ENCODE measurements at places on chromosomes 3 and 15. TPM values are rescaled to one million over a fixed set of nuclear protein-coding genes. Genes with fewer than 3 reads are reported as not detected.
A peak's percentile ranks its signal among the peaks of the same experiment; 100 is the strongest.

WNT5A gene
- 0.05 TPM for total RNA-seq

ZNF502 gene
- total RNA-seq: 0.27 TPM

SLC27A2 gene
- 99.5 TPM for total RNA-seq

NANOGP8 gene
- total RNA-seq: not detected

IL5RA gene
- total RNA-seq: 0.18 TPM

LRRC15 gene
- total RNA-seq: not detected

- H3K4me3 ChIP-seq: no peak overlapping the region
- no peak overlapping the region for H3K27ac ChIP-seq
- peaks cover 16% of the 10 kb centered on the region for H3K27me3 ChIP-seq
- DNase-seq: no peak
- H3K4me1 ChIP-seq: no peaks in the 10 kb centered on the region
Observed at GRCh38 chr3:44184319-44184953, 57.2 kb upstream of the TOPAZ1 start.

DNA sequence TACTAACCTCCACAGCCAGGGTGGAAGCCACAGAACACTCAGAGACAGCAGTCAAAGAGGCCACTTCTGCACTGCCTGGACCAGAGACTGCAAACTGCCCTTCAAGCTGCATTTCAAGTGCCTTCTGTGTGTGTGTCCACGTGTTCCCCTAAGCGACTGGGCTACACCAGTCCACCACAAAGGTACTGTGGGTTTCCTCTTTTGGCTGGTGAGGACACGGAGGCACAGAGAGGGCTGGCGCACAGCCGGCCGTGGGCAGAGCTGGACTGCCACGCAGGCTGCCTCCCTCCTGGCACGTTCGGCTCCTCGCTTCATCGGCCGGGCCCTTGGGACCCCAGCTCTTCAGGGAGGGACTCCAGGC, 60.9 kb downstream of the MGLL start:
- H3K27me3 ChIP-seq: peaks cover 3% of the 10 kb centered on the region
- no peak overlapping the region for H3K27ac ChIP-seq
- DNase-seq: no peak
- H3K4me1 ChIP-seq: peaks cover 35% of the 10 kb centered on the region
- no peak overlapping the region for H3K4me3 ChIP-seq

- no peaks in the 10 kb centered on the region for H3K27me3 ChIP-seq
- H3K36me3 ChIP-seq: peaks cover 19% of the 10 kb centered on the region
- peak overlapping the region; percentile 91 for H3K4me3 ChIP-seq
- H3K27ac ChIP-seq: peak overlapping the region; percentile 91
- H3K4me1 ChIP-seq: peaks cover 59% of the 10 kb centered on the region
Observed at GRCh38 chr3:184812662-184813042, 686 bp downstream of the VPS8 start.

GRCh38 chr3:150737874-150738679, 24.9 kb downstream of the SIAH2 start:
- no peaks in the 10 kb centered on the region for H3K27me3 ChIP-seq
- peaks cover 91% of the 10 kb centered on the region for H3K4me1 ChIP-seq
- peak overlapping the region; percentile 100 for H3K27ac ChIP-seq
- peaks cover 56% of the 10 kb centered on the region for H3K36me3 ChIP-seq
- peak overlapping the region; percentile 53 for H3K4me3 ChIP-seq

- peaks cover 3% of the 10 kb centered on the region for H3K4me1 ChIP-seq
- no peak overlapping the region for H3K4me3 ChIP-seq
- H3K36me3 ChIP-seq: no peaks in the 10 kb centered on the region
- H3K27me3 ChIP-seq: peaks cover 6% of the 10 kb centered on the region
Observed at GRCh38 chr15:48592221-48592731, 53.2 kb downstream of the FBN1 start.

GRCh38 chr3:16338999-16339398, 74.0 kb downstream of the OXNAD1 start:
- H3K4me3 ChIP-seq: no peak overlapping the region
- H3K36me3 ChIP-seq: peaks cover 51% of the 10 kb centered on the region
- H3K27ac ChIP-seq: peak overlapping the region; percentile 58
- DNase-seq: no peak

DNA sequence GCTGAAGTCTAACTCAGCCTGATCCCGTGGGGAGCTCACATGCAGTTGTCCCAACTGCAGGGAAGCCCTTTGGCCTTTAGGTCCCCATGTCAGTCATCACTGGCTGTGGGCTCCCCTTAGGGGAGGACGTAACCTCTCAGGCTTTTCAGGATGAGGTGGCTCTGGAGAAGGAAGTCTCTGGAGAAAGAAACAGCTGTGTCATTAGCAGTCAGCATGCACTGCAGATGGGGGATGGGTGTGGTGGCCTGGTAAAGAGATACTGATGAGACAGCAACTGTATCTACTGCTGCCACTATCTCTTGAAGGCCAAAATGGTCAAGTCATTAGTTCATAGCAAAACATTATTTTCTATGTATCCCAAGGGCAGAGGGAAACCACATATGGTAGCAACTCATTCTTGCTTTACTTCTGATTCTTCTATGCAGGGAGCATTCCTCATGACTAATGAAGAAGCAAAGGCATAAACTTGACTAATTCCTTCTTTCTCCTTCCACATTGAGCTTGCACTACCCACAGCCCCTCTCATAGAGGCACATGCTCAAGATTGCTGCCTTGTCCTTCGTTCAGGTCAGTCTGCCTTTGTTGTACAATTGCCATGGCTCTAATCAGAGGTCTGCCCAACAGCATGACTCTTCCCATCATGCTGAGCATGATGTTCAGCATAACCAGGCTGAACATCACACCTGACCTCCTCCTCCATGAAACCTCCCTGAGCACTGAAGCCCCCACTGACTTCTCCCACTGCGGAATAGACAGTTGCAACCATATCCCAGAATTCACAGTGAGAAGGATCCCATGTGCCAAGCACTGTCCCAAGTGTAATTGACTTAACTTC, 47.8 kb upstream of the TMEM158 start:
- H3K27me3 ChIP-seq: peaks cover 16% of the 10 kb centered on the region
- no peak overlapping the region for H3K27ac ChIP-seq
- no peak overlapping the region for H3K4me3 ChIP-seq
- H3K4me1 ChIP-seq: peaks cover 2% of the 10 kb centered on the region
- no peak for DNase-seq

DNA sequence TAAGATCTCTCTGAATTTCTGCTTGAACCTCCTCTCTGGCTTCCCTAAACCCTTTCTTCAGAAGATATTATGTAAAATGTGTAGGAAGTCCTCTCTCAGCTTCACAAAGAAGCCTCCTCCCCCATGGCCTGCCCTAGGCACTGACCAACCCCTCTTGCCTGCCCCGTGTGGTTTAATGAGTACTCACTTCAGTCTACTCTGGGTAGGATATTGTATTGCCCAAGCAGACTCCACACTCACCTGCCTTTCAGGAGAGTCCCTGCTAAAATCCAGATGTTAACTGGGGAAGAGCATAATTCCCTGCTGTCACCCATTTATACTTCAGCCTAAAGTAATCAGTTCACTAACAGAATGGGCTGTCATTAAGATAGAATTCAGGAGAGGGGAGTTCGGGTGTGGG, 2.6 kb upstream of the AGBL1 start:
- no peak overlapping the region for H3K4me3 ChIP-seq
- H3K27me3 ChIP-seq: no peaks in the 10 kb centered on the region
- no peaks in the 10 kb centered on the region for H3K4me1 ChIP-seq
- no peak for DNase-seq
- H3K27ac ChIP-seq: no peak overlapping the region

- H3K36me3 ChIP-seq: no peaks in the 10 kb centered on the region
- no peak overlapping the region for H3K27ac ChIP-seq
- H3K4me1 ChIP-seq: peaks cover 2% of the 10 kb centered on the region
Observed at GRCh38 chr3:187181454-187182170, 15.7 kb upstream of the RTP1 start.

- DNase-seq: no peak
- no peak overlapping the region for H3K4me3 ChIP-seq
- no peaks in the 10 kb centered on the region for H3K4me1 ChIP-seq
- no peak overlapping the region for H3K27ac ChIP-seq
Observed at GRCh38 chr3:21326704-21327475, 424.1 kb downstream of the ZNF385D start.

DNA sequence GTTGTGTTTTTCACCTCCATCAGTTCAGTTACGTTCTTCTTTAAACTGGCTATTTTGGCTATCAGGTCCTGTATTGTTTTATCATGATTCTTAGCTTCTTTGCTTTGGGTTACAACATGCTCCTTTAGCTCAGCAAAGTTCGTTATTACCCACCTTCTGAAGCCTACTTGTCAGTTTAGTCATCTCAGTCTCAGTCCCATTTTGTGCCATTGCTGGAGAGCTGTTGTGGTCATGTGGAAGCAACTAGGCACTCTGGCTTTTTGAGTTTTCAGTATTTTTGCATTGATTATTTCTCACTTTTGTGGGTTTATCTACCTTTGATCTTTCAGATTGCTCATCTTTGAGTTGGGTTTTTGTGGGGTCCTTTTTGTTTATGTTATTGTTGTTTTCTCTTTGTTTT, 151.3 kb downstream of the CFAP20DC start:
- peaks cover 7% of the 10 kb centered on the region for H3K36me3 ChIP-seq
- H3K4me3 ChIP-seq: no peak overlapping the region
- H3K4me1 ChIP-seq: peaks cover 31% of the 10 kb centered on the region
- peaks cover 13% of the 10 kb centered on the region for H3K27me3 ChIP-seq
- no peak for DNase-seq
- H3K27ac ChIP-seq: no peak overlapping the region

DNA sequence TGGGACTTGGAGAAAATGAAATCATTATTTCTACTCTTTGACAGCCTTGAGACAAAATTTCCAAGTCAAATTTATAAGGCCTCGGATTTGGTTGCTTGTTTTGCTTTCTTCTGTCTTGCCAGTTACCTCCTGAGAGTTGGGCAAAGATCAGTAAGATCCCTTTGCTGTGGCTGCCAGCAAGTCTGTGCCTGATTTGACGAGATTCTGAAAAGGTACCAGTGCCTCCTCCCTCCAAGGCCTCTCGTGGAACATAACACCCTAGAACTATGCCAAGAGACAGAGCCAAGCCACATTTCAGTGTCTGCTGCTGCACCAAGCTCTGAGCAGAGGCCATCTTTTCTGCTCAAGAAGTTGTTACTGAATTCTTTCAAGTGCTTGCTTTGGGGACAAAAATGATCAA, 61.0 kb downstream of the GTPBP8 start:
- no peaks in the 10 kb centered on the region for H3K36me3 ChIP-seq
- H3K4me3 ChIP-seq: no peak overlapping the region

GRCh38 chr3:123088387-123088786, 21.6 kb downstream of the PDIA5 start:
- no peak for DNase-seq
- H3K27ac ChIP-seq: no peak overlapping the region
- peaks cover 29% of the 10 kb centered on the region for H3K36me3 ChIP-seq
- peaks cover 22% of the 10 kb centered on the region for H3K4me1 ChIP-seq
- H3K4me3 ChIP-seq: no peak overlapping the region

- H3K36me3 ChIP-seq: no peaks in the 10 kb centered on the region
- no peak for DNase-seq
- H3K4me1 ChIP-seq: no peaks in the 10 kb centered on the region
- no peak overlapping the region for H3K27ac ChIP-seq
- no peak overlapping the region for H3K4me3 ChIP-seq
Observed at GRCh38 chr3:180543877-180544276, 58.1 kb upstream of the TTC14 start.

DNA sequence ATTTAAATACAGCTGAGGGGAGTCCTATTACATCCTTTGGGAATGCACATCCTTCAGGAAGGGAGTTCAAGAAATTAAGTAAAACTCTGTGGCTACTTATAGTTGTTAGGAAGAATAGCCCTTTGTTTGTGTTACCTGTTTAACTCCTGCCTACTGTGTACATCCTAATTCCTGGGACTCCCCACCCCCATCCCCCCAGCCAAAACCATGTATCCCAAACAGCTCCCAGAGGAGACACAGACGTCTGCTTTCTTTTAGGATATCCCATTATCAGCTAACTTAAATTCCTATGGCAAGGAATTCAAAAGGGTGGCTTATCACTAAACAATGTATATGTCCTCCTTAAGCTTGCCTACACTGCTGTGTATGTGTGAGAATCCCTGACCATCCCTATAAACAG, 581.7 kb downstream of the DIPK2A start:
- no peak overlapping the region for H3K4me3 ChIP-seq
- no peak for DNase-seq
- H3K27ac ChIP-seq: no peak overlapping the region
- no peaks in the 10 kb centered on the region for H3K36me3 ChIP-seq

GRCh38 chr3:181619897-181620296, 91.8 kb upstream of the SOX2 start:
- H3K36me3 ChIP-seq: no peaks in the 10 kb centered on the region
- no peaks in the 10 kb centered on the region for H3K4me1 ChIP-seq

GRCh38 chr3:162892921-162893793, 1396.5 kb downstream of the OTOL1 start:
- H3K27ac ChIP-seq: no peak overlapping the region
- no peak overlapping the region for H3K4me3 ChIP-seq
- no peaks in the 10 kb centered on the region for H3K36me3 ChIP-seq
- DNase-seq: no peak
- H3K27me3 ChIP-seq: no peaks in the 10 kb centered on the region

DNA sequence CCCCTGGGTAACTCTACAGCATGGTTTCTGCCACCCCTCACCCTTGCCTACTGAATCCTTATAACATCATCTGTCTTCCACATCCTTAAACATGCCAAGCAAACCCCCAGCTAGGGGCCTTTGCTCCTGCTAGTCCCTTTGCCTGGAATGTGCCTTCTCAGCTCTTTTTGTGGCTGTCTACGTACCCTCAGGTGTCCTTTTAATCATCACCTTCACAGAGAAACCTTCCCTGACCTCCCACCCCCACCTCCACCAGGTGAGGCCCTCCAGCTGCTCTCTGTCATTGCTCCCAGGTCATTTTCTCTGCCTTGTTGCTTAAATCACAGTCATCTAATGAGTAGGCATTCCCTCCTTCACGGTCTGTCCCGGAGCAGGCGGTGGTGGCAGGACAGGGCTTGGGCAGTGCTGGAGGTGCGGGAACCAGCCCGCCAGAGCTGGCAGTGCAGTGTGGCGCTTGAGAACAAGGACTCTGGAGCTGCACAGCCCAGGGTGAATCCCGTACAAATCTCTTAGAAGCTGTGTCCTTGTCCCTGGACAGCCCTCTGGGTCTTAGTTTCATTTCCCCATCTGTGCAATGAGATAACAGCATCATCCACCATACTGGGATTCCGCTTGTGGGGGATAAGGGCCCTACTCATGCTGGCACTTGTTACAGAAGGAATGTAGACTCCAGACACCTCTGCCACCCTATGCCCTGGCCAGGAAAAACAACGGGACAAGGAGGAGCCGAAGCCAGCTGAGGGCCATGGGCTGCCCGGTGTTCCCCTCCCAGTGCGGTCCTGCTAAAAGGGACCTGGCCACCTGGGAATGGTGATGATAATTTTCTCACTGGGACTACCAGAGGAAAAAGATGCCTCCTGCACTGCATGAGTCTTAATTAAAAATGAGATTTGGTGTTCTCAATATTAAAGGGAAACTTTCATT, 52.1 kb upstream of the IQSEC1 start:
- H3K4me3 ChIP-seq: no peak overlapping the region
- DNase-seq: no peak
- no peaks in the 10 kb centered on the region for H3K36me3 ChIP-seq
- peaks cover 3% of the 10 kb centered on the region for H3K27me3 ChIP-seq
- no peaks in the 10 kb centered on the region for H3K4me1 ChIP-seq
- H3K27ac ChIP-seq: no peak overlapping the region
